ENCODE measurements at places on chromosomes 13 and 19.

GRCh38 chr13:85441364-85441763 is 357.9 kb downstream of the SLITRK6 start:
- no peaks in the 10 kb centered on the region for H3K27me3 ChIP-seq
- no peak overlapping the region for H3K27ac ChIP-seq
- H3K36me3 ChIP-seq, result no peaks in the 10 kb centered on the region
- H3K4me1 ChIP-seq, result no peaks in the 10 kb centered on the region

- H3K4me3 ChIP-seq, result peak overlapping the region; percentile 57
- H3K27me3 ChIP-seq, result no peaks in the 10 kb centered on the region
- peak overlapping the region; percentile 24 for H3K27ac ChIP-seq
- no peak for DNase-seq
- peaks cover 7% of the 10 kb centered on the region for H3K4me1 ChIP-seq
Measured at GRCh38 chr19:4258181-4258580, 11.3 kb downstream of the YJU2 start.

DNA sequence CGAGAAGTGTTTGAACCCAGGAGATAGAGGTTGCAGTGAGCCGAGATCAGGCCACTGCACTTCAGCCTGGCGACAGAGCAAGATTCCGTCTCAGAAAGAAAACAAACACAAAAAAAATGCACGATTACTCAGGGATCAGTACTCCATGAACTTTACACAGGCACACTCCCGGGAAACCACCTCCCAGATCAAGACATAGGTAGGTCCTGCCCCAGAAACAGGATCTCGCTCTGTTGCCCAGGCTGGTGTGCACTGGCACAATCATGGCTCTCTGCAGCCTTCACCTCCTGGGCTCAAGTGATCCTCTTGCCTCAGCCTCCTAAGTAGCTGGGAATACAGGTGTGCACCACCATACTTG is 11.2 kb downstream of the VASP start:
- H3K4me3 ChIP-seq, result no peak overlapping the region
- H3K27me3 ChIP-seq, result no peaks in the 10 kb centered on the region
- H3K36me3 ChIP-seq, result peaks cover 5% of the 10 kb centered on the region
- DNase-seq, result no peak
- H3K4me1 ChIP-seq, result peaks cover 26% of the 10 kb centered on the region

- H3K4me1 ChIP-seq, result peaks cover 3% of the 10 kb centered on the region
- no peak overlapping the region for H3K27ac ChIP-seq
- H3K4me3 ChIP-seq, result no peak overlapping the region
Measured at GRCh38 chr13:73198991-73199411, 140.2 kb downstream of the KLF5 start.

GRCh38 chr13:101307181-101307701 is 109.1 kb downstream of the NALCN start:
- no peaks in the 10 kb centered on the region for H3K27me3 ChIP-seq
- DNase-seq, result no peak
- H3K27ac ChIP-seq, result no peak overlapping the region
- H3K4me3 ChIP-seq, result no peak overlapping the region
- no peaks in the 10 kb centered on the region for H3K36me3 ChIP-seq
- H3K4me1 ChIP-seq, result no peaks in the 10 kb centered on the region

DNA sequence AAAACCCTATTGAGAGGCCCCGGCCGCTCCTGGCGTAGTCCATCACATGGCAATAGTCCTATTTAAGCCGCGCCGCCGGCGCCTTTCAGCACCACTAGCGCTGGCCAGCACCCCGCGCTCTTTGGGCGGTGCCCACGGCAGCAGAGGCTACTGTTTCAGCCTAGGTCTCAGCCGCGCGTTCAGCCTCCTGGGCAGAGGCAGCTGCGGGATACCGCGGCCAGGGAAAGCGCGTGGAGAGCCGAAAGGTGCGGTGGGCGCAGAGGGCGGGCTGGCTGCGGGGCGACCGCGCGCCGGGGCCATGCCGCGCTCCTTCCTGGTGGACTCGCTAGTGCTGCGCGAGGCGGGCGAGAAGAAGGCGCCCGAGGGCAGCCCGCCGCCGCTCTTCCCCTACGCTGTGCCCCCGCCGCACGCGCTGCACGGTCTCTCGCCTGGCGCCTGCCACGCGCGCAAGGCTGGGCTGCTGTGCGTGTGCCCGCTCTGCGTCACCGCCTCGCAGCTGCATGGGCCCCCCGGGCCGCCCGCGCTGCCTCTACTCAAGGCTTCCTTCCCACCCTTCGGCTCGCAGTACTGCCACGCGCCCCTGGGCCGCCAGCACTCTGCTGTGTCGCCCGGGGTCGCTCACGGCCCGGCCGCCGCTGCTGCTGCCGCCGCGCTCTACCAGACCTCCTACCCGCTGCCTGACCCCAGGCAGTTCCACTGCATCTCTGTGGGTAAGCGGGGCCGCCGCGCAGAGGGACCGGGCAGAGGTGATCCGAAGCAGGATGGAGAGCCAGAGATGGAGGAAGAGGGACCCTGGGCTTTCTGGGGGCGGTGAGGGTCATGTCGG is at the start of gene GSX1:
TSS of gene GSX1 (plus strand) at position 91 of the 826 bp plus-strand sequence. CDS start at position 299, 208 bp downstream.
- peaks cover 19% of the 10 kb centered on the region for H3K36me3 ChIP-seq
- DNase-seq, result peak; percentile 27
- peak within 1 kb of the TSS; percentile 92 for H3K4me3 ChIP-seq
- H3K27me3 ChIP-seq, result peaks cover 82% of the 10 kb centered on the region
- H3K27ac ChIP-seq, result no peak within 1 kb of the TSS
- H3K4me1 ChIP-seq, result peaks cover 43% of the 10 kb centered on the region

GRCh38 chr19:35868823-35869326 is 501 bp downstream of the APLP1 start:
- peaks cover 11% of the 10 kb centered on the region for H3K36me3 ChIP-seq
- peak overlapping the region; percentile 80 for H3K4me3 ChIP-seq
- DNase-seq, result no peak
- H3K27ac ChIP-seq, result no peak overlapping the region
- H3K27me3 ChIP-seq, result peaks cover 52% of the 10 kb centered on the region

- no peak overlapping the region for H3K27ac ChIP-seq
- peaks cover 15% of the 10 kb centered on the region for H3K4me1 ChIP-seq
- no peaks in the 10 kb centered on the region for H3K27me3 ChIP-seq
- no peak for DNase-seq
- H3K4me3 ChIP-seq, result no peak overlapping the region
Measured at GRCh38 chr19:16893686-16893989, 4.8 kb downstream of the F2RL3 start.

All from T-helper 17 cell (primary cell).